ENCODE measurements at places on chromosomes 5 and 9.

DNA sequence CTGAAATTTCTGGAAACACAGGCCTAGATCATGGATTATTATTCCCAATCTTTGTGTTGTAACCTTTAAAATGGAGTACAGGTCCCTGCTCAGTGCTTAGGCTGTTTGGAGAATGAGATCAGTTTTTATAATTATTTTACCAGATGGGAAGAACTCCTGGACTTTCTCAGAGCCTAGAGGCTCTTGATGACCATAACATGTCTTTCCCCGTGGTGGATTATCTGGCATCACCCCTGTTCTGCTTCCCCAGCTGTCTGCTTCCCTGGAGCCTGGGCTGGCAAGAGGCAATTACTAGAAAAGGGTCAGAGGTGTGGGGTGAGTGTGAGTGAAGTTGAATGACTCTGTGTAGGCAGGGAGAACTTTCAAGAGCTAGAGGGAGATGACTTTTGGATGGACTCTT lies 143.0 kb downstream of the CARTPT start:
- no peak for DNase-seq

DNA sequence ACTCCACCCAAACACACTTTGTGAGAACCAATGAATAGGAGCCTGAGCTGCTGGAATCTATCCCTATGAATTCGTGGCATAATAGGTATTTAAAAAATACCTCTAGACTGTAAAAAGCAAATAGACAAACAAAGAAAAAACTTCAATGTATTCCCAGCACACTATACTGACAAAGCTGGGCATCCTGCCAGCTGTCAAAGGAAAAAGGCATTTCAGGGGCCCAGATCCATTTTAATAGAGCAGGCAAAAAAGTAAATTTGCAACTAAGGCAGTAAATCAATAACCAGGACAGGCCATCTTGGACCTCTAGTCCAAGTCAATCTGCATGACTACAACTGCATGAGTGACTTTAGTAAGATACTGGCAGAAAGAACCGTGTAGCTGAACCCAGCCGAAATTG lies 25.6 kb upstream of the LARP1 start:
- no peak for DNase-seq

DNA sequence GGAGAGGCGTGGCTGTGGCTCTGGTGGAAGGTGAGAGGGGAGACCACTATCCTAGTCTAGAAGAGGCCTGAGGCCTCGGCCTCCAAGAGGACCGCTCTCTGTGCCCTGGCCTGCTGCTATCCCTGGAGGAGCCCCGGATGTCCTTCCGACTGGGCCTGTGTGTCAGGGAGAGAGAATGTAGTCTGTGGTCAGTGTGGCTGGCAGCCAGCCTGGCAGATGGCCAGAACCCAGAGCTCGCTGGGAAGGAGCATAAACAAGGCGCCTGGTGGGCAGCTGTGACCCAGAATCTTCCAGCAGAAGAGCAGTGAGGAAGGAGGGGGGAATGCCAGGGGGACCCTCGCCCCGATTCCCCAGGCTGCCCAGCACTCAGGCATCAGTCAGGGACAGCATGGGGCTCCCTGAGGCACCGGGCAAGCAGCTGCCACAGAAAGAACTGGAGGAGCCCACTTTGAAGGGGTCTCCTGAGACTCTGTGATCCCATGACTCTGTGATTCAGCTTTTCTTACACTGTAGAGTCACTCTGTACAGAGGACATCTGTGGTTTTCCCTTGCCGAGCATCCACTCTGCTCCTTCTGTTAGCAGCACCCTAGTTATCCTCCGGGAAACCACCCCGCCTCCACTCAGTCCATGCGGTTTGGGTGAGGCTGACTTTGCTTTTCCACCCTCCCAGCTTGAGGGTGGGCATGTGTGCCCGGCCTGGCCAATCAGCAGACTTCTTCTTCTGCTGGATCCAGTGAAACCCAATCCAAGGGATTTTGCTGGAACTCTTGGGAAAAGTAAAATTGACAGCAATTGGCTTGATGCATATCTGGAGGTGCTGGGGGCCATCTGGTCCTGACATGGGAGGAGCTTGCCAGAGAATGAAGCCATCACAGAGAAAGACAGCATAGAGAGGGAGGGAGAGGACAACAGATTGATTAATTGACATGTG lies 46.2 kb upstream of the PWWP2A start:
- DNase-seq: peak; percentile 98

- DNase-seq: peak; percentile 13
These were observed 79.3 kb upstream of the ITGA1 start for GRCh38 chr5:52708463-52708862.

DNA sequence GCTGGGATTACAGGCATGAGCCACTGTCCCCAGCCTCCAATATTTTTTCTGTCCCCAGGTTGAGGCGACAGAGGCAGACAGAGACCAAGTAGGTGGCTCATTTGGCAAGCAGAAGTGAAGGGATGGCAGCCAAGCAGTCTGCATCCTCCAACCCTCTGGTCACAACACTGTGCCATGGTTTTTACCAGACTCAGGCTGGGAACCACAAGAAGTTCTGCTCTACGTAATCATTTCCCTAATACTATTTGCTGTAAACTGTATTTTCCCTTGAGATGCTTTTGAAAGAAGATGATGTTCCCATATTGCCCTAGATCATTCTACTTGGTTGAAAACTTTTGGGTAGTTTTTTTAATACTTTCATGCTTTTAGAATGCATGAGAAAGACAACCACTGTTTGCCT lies 40.5 kb downstream of the PTTG1 start:
- DNase-seq: no peak

DNA sequence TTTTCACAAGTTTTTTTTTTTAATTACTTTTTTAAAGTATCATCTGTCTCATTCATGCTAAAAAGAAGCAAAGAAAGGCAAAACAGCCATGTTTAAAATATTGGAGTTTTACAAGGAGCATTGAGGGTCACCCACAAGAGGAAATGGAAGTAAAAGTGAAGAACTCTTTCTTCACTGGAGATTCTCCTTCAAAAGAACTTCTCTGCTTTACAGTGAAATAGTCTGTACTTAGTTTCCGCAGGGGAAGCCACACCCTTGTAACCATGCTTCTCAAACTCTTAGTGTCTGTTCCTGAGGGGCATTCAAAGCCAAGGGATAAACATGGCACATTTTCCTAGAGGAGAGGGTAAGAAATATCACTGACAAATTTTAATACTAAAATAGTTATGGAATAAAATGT lies 8.6 kb downstream of the C9orf72 start:
- no peak for DNase-seq
